Stimulated activated CD8-positive, alpha-beta memory T cell treated with anti-CD3 and anti-CD28 coated beads, Interleukin-7, amount 100 ng/mL, for 1 hour (primary cell): ENCODE measurements at places on chromosomes 11 and 22.

GRCh38 chr22:41367680-41368542, 13.8 kb upstream of the TEF start:
- no peak for DNase-seq

- DNase-seq: no peak
Observed at GRCh38 chr11:77301510-77301909, at the start of gene GDPD4. Gene GDPD4 (minus strand): TSS chr11:77301686. CDS start chr11:77285137, 16,549 bp downstream.

DNA sequence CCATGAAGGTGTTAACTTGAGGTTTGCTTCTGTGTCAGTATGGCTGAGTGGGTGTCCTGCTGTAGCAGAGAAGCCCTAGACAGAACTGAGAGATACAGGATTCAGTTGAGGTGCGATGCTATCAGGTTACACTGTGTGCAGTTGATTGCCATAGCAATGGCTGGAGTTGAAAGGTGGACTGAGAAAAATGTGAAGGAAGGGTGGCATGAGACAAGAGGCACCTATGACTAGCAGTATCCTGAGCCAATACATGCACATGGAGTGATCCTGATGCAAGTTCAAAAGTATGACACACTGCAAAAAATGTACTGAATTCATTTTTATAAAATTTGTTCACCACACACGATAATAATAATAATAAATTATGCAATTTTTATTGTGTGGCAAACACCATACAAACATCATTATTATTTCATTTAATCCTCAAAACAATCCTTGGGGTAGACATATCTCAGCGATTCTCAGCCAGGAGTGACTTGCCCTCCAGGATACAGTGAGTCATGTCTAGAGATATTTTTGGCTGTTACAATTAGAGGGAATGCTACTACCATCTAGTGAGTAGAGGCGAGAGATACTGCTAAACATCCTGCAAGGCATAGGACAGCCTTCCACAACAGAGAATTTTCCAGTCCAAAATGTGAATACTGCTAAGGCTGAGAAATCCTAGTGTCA, 3.9 kb upstream of the PIWIL4 start:
- no peak for DNase-seq

GRCh38 chr11:15805726-15806125, 550.6 kb downstream of the SOX6 start:
- no peak for DNase-seq

- DNase-seq: no peak
Observed at GRCh38 chr11:77082838-77083565, 16.2 kb downstream of the CAPN5 start.

GRCh38 chr11:7569044-7569443, 55.2 kb downstream of the PPFIBP2 start:
- DNase-seq: no peak

GRCh38 chr11:44071157-44071556, 5.1 kb downstream of the ACCS start:
- DNase-seq: no peak
